NCI-H187 treated with DMSO at 0.1 percent for 48 hours (cell line): ENCODE measurements at places on chromosomes 1 and 21.
A peak's percentile ranks its signal among the peaks of the same experiment; 100 is the strongest.

GRCh38 chr1:159970932-159971342 is 16.9 kb upstream of the SLAMF9 start:
- no peak for DNase-seq

DNA sequence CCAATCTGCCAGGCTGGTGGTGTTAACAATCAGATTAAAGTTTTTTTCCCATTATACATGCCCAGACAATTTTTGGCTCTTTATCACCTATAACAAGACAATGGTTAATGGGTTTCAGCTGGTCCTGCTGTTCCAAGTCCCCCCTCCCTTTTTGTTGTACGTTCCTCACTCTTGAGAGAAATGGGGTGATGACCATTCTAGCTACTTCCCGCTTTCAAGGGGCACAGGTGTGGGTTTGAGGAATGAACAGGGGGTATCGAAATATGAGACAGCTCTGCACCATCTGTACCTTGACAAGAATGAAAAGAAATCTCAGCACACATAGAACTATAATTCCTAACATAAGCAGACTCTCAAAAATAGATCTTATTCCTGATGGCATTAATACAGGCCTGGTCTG is 326.8 kb downstream of the PTPRU start:
- DNase-seq, result no peak

- DNase-seq, result no peak
Measured at GRCh38 chr1:57345916-57346315, 77.9 kb downstream of the DAB1 start.

- no peak for DNase-seq
Measured at GRCh38 chr1:234277161-234277868, 95.9 kb upstream of the COA6 start.

- no peak for DNase-seq
Measured at GRCh38 chr21:45382697-45382997, 22.3 kb upstream of the COL18A1 start.

GRCh38 chr21:37828991-37829390 is 87.3 kb downstream of the KCNJ6 start:
- no peak for DNase-seq

- no peak for DNase-seq
Measured at GRCh38 chr1:40722622-40723021, 31.1 kb downstream of the NFYC start.

DNA sequence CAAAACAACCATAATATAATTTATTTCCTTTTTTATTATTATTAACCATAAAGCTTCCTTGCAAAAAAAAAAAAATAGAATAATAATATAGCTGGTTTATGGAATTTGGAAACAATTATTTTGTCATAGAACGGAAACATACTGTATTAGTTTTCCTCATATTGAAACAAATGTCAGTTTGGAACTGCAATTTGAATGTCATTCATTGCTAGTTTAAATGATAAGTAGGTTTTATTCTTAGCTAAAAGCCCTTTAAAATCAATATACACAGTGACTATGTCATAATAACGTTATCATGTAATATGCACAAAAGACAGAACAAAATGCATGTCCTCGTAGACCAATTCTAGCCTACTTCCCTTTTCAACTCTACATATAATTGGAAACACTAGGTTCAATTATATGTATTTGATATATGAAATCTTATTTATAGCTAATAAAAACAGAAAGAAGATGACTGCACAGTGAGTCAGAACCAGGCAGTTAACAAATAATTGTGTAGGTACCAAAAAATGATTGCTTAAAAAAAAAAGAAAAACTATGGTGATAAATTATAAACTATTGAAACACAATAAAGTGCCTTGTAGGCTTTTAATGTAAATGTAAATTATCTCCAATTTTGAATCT is 85.2 kb upstream of the EXO1 start:
- no peak for DNase-seq

GRCh38 chr1:53909946-53910345 is 16.0 kb downstream of the DIO1 start:
- no peak for DNase-seq

GRCh38 chr1:242447689-242448088 is 76.8 kb downstream of the PLD5 start:
- no peak for DNase-seq

GRCh38 chr1:100433563-100433962 is 81.3 kb downstream of the CDC14A start:
- DNase-seq, result no peak

DNA sequence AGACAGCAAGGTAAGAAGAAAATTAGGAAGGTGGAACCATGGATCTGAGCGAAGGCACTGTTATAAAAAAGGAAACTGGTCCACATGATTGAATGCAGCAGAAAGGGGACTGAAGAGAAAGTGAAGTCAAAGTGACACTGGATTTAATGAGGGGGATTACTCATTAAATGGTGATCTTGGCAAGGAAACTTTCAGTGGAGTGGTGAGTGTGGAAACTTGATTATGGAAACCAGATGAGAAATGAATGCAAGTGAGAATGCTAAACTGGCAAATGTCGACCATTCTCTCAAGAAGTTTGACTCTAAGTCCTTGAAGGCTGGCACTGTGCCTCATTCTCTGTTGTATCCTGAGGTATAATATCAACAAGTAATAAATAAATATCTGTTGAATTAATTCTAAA is 23.3 kb downstream of the COLGALT2 start:
- DNase-seq, result no peak

DNA sequence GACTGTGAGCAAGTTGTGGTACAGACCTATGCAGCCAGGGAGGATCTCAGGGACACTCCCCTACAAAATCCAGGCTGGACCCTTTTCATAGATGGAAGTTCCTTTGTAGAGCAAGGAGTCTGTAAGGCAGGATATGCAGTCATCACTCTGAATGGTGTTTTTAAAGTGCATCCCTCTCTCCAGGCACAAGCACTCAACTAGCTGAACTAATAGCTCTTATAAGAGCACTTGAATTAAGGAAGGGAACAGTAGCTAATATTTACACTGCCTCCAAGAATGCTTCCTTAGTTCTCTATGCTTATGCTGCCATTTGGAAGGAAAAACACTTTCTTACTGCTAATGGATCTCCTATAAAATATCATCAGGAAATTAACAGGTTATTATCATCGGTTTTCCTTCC is 27.0 kb upstream of the SMYD3 start:
- no peak for DNase-seq

DNA sequence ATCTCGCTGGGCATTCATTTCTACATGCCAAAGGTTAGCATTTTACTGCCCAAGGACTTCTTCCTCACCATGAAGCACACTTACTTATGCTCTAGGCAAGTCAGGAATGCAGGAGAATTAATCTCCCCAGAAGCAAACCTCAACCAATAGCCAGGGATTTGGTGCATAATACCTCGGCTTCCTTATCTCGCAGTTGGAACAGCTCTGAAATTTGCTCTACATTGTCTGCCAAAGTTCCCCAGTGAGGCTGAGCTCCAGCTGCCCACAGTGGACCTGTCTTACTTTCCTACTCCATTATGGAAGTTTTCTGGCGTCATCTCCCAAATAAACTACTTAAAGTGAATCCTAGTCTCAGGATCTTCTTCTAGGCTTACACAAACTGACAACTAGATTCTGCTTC is 57.6 kb upstream of the PPM1J start:
- DNase-seq, result no peak

DNA sequence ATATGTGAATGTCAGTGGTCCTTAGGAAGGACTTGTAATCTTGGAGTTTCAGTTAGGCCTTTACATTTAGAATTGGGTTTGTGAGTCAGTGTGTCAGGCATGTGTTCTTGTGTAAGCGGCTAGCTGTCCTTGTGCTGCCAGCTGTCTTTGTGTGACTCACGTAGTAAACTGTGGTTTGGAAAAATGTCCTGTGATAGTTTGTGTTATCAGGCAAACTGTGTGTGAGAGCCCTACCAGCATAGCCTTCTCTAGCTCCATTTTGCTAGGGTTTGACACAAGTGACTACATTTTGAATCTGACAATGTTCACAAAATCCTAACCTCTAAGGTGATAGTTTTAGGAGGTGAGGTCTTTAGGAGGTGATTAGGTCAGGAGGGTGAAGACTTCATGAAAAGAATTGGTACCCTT is 6.9 kb upstream of the SLC35D1 start:
- no peak for DNase-seq

- DNase-seq, result no peak
Measured at GRCh38 chr1:51487628-51488027, 31.4 kb downstream of the EPS15 start.

- peak; percentile 64 for DNase-seq
Measured at GRCh38 chr1:70990469-70991253, 57.0 kb downstream of the PTGER3 start.

DNA sequence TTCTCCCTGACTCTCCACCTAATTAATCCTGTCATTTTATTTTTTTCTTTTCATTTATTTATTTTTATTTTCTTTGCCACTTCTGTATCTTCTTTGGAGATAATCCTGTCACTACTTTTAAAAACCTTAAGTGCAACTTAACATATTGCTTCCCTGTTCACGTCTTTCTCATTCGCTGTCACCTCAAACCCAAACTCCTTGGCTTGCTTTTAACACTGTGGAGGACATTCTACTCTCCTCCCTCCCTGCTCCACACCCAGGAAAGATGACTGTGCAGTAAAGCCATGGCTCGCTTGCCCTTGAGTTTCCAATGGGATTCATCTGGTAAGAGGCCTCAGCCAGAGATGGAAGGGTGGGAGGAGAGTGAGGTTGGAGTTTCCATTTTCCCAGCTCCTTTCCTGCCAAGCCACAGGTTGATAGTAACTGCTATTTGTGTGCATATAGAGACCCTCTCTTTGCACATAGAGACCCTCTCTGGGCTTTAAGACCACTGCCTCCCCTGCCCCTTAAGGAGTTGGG is 6.4 kb upstream of the BRWD1 start:
- DNase-seq, result no peak

DNA sequence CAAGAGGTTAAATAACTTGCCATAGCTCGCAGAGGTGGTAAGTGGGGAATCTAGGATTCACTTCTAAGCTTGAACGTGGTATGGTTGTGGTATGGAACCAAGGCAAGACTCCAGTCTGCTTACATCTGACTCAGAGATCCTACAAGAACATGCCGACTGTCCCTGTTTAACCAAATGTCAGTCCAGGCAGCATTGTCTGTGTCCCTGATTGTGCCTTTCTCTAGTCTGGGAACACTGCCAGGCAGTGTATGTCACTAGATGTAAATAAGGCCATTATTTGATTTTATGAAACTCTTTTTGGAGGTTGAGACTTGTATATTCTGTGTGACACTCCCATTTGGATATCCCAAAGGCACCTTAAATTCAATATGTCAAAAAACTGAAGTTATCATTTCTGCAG is 96.0 kb downstream of the NOS1AP start:
- no peak for DNase-seq
